ENCODE measurements at places on chromosomes 7 and 10. TPM values are rescaled to one million over a fixed set of nuclear protein-coding genes. Genes with fewer than 3 reads are reported as not detected.

Gene STK31
- not detected for total RNA-seq

Gene STAM
- total RNA-seq: 37.0 TPM

Gene SLC16A12
- total RNA-seq: 2.8 TPM

Gene SORCS3
- 0.05 TPM for total RNA-seq

Gene ANXA8
- total RNA-seq: not detected

Gene SLC25A13
- total RNA-seq: 11.8 TPM

Gene FANK1
- total RNA-seq: 0.40 TPM

Gene PRSS2
- total RNA-seq: 8.2 TPM

Gene MTPN
- total RNA-seq: 73.4 TPM
